Epithelial cell of umbilical artery (primary cell): ENCODE measurements at places on chromosomes 13 and 19. TPM values are rescaled to one million over a fixed set of nuclear protein-coding genes. Genes with fewer than 3 reads are reported as not detected.

HCST gene
- total RNA-seq: not detected in 2 replicates

ZNF98 gene
- not detected in 2 replicates for total RNA-seq

NKPD1 gene
- 0.30 and 0.32 TPM in 2 replicates for total RNA-seq

DPF1 gene
- 1.2 and 1.6 TPM in 2 replicates for total RNA-seq

ACER1 gene
- total RNA-seq: not detected in 2 replicates

FAM187B gene
- not detected in 2 replicates for total RNA-seq

CGB8 gene
- not detected in 2 replicates for total RNA-seq

CEACAM18 gene
- total RNA-seq: not detected in 2 replicates

UBE2L5 gene
- not detected in 2 replicates for total RNA-seq

CELF5 gene
- under 0.01 TPM in 1 of 2 replicates, not detected in the other for total RNA-seq

TEX101 gene
- not detected in 2 replicates for total RNA-seq

STOML3 gene
- total RNA-seq: not detected in 2 replicates

ANGPTL8 gene
- not detected in 2 replicates for total RNA-seq

SIGLEC10 gene
- total RNA-seq: not detected in 2 replicates

CEACAM20 gene
- not detected in 2 replicates for total RNA-seq

TMPRSS9 gene
- not detected in 2 replicates for total RNA-seq

MADCAM1 gene
- total RNA-seq: not detected in 2 replicates

PLPP2 gene
- 12.0 and 18.5 TPM in 2 replicates for total RNA-seq

PRSS57 gene
- not detected in 2 replicates for total RNA-seq

ZNF440 gene
- total RNA-seq: 5.2 and 7.3 TPM in 2 replicates

DNAAF3 gene
- 0.32 and 0.76 TPM in 2 replicates for total RNA-seq

FGF21 gene
- not detected in 2 replicates for total RNA-seq

NLRP4 gene
- total RNA-seq: not detected in 2 replicates

MAP4K1 gene
- total RNA-seq: 0.15 TPM in 1 of 2 replicates, not detected in the other

CYP2A7 gene
- total RNA-seq: not detected in 2 replicates

IFNL2 gene
- total RNA-seq: not detected in 2 replicates

NDUFB7 gene
- total RNA-seq: 335 and 432 TPM in 2 replicates

SYDE1 gene
- 11.7 and 13.4 TPM in 2 replicates for total RNA-seq

PTH2 gene
- not detected in 2 replicates for total RNA-seq

LGALS14 gene
- not detected in 2 replicates for total RNA-seq

CYP2S1 gene
- total RNA-seq: not detected in 2 replicates

RUBCNL gene
- total RNA-seq: under 0.01 TPM in 1 of 2 replicates, not detected in the other

CALR gene
- 1,595 and 1,926 TPM in 2 replicates for total RNA-seq

WASF3 gene
- total RNA-seq: 14.0 and 23.1 TPM in 2 replicates

FPR1 gene
- not detected in 2 replicates for total RNA-seq

KIR2DL1 gene
- total RNA-seq: not detected in 2 replicates

GARIN5A gene
- total RNA-seq: 0.32 TPM in 1 of 2 replicates, not detected in the other
